Stimulated activated CD4-positive, alpha-beta T cell treated with anti-CD3 and anti-CD28 coated beads, Interleukin-12 subunit alpha, Interleukin-12 subunit beta, amount 100 ng/mL, for 24 hours (primary cell): ENCODE measurements at places on chromosomes 6 and 20.

DNA sequence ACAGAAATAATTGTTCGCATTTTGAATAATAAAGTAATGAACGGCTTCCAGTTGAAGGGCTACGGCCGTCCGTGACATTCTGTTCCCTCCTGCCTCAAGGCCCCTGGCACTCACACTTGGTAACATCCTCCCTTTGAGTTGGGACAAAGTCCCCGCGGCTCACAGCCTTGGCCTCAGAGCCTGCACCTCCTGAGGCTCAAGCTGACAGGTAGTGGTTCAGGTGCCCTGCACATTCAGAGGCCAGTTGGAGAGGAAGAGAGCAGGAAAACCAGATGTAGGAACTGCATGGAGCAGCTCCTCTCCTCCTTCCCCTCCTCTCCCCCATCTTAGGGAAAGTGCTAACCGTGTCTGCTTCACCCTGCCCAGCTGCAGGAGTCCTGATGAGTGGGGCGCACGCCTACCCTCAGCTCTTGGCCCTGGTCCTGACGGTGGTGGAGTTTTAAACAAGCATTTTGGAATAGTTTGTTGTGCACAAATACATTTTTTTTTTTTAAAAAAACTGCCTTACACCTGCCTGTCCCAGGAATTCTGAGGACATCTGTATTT is 393.1 kb downstream of the SMOC2 start:
- DNase-seq, result no peak

- no peak for DNase-seq
Measured at GRCh38 chr20:37452236-37452635, 68.8 kb upstream of the NNAT start.

DNA sequence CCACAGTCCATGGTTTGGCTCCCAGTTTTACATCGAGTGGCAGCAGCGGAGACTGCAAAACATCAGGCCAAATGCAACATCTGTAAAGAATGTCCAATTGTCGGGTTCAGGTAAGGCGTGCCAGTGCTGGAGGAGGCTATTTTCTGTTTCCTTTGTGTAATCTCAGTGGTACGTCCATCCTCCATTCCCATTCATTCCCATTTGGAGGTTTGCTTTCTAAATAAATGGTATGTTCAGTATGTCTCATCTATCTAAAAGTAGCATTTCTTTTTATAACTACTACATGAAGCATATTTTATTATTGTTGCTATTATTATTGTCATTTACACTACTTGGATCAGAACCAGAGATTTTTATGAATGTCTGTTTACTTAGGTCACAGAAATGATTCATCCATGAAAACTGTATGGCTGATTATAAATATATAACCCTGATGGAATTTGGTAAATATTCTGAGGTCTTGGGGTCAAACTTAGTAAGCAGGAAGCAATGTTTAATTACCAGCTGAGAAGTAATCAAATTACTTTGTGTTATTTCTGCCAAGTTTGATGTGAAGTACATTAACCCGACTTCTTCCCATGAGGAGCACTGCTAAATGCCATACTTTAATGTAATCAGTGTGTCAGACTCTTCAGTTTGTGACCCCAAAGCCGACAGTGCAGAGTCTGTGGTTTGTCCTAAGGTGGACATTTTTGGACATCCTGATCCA is 512.9 kb downstream of the UTRN start:
- no peak for DNase-seq

GRCh38 chr6:122020588-122021264 is 378.7 kb upstream of the HSF2 start:
- DNase-seq, result no peak

- DNase-seq, result no peak
Measured at GRCh38 chr6:154767003-154767723, 33.9 kb downstream of the SCAF8 start.

- no peak for DNase-seq
Measured at GRCh38 chr20:21622097-21622857, 83.2 kb upstream of the PAX1 start.

- DNase-seq, result no peak
Measured at GRCh38 chr20:6686171-6686570, 81.3 kb upstream of the BMP2 start.

DNA sequence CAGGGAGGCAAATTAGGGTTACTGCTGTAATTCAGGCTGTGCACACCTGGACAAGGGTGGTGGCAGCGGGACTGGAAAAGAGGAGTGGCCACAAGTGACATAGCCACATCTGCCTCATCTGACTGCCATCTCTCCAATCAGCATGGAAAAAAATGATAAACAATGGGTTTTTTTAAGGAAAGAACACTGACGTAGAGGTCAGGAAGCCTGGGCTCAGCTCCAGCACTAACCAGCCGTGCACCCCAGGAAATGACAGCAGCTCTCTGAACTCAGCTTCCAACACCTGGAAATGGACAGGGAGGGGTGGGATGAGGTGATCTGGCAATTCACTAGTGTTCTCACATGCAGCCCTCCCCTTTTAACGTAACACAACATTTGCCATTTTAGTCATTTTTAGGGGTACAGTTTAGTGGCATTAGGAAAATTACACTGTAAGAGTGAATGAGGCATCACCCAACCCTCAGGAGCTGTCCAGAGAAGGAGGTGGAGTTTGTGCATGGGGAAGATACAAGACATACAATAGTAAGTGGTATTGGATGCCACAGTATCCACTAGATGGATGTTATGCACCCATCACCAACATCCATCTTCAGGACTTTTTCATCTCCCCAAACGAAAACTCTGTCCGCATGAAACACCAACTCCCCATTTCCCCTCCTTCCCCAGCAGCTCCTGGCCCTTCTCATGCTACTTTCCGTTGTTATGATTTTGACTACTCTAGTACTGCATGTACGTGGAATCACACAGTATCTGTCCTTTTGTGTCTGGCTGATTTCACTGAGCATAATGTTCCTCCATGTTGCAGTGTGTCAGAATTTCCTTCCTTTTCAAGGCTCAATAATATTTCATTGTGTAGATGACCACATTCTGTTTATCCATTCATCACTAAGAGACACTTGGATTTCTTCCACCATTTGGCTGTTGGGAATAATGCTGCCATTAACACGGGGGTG is 215.5 kb upstream of the ECI2 start:
- no peak for DNase-seq

DNA sequence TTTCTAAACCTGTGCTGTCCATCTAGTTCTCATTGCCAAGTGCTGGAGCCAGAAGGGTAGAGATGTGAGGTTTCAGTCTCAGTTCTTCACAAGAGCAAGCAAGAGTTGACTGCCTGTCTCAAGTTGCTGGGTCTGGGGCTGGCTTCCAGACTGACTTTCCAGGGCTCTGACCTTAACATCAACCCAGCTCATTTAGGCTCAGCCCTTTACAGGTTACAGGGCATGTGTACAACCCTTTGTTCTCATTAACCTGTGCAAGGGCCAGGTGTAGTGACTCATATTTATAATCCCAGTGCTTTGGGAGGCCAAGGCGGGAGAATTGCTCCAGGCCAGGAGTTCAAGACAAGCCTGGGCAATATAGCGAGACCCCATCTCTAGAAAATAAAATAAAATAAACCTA is 30.6 kb downstream of the FITM2 start:
- DNase-seq, result no peak

DNA sequence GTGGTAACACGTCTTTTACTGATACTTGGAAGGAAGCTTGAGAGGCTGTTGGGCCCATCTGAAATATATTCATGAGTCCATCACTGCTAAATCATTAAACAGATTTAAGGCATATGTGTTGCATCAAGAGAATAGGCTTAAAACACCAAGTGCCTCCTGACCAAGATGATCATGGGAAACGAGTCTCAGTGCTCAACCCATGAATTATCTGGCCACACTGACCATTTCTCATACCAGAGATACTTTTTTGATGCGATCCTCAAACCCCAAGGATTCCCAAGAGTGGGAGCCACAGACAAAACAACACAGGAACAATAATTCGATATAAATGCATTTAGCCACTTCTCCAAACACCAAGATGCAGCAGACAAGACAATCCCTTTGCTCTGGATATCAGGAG is 17.2 kb downstream of the HEY2 start:
- no peak for DNase-seq

DNA sequence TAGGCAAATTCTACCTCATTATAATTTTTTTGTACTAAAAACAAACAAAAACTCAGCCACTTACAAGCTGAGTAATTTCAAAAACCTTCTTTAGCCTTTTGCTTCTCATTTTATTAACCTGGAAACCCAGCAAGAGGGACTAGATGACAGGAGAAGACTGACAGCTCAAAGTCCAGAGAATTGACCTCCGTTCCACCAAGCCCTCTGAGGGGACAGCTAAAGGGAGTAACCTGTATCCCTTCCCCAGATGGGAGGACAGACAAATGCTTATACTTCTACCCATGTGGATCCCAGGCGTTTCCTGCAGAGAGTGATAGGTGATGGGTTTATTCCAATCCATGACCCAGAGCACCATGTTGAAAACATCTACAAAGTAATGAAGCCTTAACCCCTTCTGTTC is 18.5 kb upstream of the MTRES1 start:
- no peak for DNase-seq

GRCh38 chr20:46394872-46395760 is 11.3 kb downstream of the ELMO2 start:
- DNase-seq, result no peak

DNA sequence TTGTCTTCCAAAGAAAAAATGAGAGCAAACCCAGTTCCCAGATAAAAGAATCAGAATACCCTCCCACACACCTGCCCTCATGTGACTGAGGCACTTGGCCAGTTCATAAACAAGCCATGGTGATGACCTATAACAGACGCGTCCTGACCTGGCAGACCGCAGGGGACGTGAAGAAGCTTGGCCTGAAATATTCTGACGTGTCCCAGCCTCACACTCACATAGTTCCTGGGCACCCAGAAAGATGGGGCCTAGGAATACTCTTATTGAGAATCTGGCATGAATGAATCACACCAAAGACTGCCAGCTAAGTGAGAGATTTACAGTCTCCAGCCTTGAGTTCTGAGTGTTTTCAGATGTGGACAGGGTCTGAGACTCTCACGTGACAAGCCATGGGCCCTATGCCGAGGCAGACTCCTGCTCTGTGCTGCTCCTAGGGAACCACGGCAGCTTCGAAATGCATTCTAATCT is 17.2 kb upstream of the MAP3K4 start:
- no peak for DNase-seq

GRCh38 chr6:36544228-36544627 is 3.1 kb downstream of the STK38 start:
- DNase-seq, result no peak

- DNase-seq, result no peak
Measured at GRCh38 chr6:142732790-142733189, 212.2 kb downstream of the HIVEP2 start.

DNA sequence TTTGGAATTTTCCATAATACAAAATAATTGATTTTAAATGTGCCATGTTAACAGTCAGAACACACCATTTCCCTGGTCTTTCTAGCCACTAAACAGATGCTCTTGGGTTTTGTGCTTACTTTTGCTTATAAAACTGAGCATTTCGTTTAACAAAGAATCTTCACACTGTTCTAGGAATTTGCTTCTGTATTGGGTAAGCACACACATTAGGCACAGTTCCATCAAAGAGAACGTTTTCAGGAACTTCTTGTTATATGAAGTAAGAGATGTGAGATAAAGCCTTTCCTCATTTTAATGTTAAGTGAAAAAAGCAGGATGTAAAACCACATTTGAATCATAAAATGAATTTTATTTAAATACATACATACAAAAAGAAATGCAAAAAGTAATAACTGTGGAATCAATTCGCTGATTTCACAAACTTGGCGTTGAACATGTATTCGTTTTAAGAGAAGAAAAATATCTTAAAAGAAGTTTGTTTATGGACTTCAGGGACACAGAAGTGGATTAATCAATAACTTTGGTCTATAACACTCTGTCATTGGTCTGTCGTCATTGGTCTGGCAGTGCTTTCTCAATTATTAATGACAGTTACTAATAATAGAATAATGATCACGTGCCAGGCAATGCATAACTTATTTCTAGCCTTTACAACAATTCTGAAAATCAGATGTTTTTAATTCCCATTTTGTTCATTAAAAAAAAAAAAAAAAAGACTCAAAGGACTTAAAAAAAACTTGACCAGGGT is 199.9 kb upstream of the PRDM1 start:
- DNase-seq, result no peak

DNA sequence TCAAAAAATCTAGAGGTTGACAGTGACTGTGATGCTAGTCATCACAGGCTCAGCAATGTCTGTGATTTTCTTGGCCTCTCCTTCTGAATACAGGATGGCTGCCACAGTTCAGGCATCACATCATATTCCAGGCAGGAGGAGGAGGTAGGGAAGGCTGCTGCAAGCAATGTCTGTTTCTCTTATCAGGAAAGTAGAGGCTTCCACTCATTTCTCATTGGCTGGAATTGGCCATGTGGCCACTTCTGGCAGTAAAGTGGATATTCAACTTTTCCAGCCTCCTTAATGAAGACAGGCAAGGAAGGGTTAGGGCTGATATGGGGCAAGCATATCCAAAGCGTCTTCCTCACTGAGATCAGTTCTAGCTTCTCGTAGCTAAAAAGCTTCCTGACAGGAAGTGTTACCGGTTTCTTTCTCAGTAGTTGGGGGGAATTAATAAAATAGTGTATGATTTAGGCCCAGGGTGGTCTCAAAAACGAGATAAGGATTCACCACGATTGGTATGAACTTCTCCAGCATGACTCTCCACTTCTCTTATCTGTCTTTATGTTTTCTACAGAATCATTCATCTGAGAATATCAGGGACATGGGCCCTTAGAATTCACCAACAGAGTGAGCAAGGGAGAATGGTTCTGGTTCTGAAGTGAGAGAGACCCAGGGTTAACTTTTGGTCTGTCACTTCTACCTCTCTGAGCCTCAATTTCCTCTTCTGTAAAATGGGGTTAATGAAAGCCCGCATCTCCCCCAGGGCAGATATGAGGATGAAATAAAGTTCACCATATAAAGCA is 32.7 kb upstream of the PSMF1 start:
- no peak for DNase-seq

GRCh38 chr6:103617642-103618041 is 1242.1 kb downstream of the HACE1 start:
- no peak for DNase-seq

GRCh38 chr20:17463711-17464110 is 67.5 kb downstream of the BFSP1 start:
- no peak for DNase-seq

DNA sequence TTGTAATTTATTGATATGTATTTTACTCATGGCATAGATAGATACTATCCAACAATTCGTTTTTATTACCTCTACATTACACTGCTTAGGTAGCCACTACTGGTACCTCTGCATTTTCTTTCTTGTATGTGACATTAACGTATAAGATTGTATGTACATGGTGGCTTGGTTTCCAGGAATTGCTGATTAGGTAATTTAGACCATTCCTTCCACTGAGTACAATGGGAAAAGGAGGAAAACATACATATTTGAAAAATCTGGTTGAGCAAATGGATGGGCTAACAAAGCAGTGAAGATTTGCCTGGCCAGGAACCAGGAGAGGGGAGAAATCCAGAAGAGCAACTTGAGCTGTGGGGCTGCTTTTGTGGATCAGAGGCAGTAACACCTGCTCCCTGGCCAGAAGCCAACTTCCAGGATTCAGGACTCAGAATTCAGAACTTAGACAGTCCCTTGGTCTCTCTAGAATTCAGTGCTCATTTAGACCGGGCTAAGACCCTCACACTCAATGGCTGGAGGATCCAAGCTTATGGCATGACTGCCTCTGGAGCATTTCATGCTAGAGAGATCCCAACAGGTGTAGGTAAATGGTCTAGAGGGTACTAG is 17.9 kb upstream of the MICB start:
- DNase-seq, result no peak
